ENCODE measurements at places on chromosomes 2 and 18.

DNA sequence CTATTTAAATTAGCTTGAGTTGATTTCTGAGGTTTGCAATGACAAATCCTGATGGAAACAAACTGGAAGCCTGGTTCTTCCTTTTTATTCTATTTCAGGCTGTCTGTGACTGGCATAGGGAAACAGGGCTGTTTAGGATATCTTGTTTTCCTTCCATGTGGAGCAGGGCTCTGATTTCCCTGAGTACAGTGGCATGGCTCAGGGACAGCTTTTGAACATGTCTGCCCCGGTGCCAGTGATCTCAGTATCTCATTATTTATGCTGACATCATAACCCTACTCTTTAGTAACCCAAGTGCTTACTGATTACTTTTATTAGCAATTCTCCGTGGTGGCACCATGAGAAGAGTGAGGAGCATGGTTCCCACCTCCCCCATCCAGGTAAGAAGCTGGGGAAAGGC is 720.3 kb downstream of the GALR1 start:
- no peak for DNase-seq

DNA sequence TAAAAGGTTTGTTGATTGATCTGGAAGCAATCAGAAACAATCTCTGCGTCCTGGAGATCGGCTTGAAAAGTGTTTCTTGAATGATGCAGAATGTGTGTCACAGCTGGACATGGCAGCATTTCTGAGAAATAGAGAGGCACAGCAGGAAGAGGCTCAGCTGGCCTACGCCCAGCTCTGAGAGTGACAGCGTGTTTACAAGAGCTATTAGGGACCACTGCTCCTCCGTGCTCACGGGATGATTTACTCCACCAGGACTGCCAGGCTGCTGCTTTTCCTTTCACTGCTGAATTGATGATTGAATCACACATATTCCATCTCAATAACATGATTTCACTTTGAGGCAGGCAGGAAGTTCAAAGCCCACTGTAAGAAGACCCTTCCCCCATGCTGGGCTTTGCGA is 62.8 kb downstream of the GALNT14 start:
- no peak for DNase-seq

GRCh38 chr18:9701609-9702349 is 6.3 kb upstream of the RAB31 start:
- DNase-seq, result peak; percentile 47

DNA sequence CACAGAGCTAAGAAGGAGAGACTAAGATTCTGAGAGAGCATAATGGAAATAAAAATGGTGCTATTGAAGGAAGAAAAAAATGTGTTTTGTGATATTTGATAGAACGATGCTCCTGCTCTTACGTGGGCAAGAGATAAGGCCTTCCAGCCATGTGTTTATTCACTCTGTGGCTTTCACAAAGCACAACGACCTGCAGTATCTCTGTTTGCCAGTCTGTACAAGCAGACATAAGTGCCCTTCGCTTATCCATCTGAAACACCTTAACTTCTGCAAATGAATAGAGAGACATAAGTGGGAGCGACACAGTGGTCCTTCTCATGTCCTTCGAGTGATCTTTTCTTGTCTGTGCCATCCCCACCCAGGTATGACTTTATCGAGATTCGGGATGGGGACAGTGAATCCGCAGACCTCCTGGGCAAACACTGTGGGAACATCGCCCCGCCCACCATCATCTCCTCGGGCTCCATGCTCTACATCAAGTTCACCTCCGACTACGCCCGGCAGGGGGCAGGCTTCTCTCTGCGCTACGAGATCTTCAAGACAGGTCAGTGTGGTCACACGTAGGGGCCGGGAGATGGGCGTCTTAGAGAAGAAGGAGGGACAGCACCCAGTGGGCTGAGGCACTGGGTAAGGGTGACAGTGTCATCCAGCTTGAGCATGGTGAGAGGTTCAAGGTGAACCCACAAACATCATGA is 33.7 kb downstream of the NRP2 start:
- DNase-seq, result no peak

- DNase-seq, result no peak
Measured at GRCh38 chr2:62143696-62144095, 52.2 kb upstream of the B3GNT2 start.

DNA sequence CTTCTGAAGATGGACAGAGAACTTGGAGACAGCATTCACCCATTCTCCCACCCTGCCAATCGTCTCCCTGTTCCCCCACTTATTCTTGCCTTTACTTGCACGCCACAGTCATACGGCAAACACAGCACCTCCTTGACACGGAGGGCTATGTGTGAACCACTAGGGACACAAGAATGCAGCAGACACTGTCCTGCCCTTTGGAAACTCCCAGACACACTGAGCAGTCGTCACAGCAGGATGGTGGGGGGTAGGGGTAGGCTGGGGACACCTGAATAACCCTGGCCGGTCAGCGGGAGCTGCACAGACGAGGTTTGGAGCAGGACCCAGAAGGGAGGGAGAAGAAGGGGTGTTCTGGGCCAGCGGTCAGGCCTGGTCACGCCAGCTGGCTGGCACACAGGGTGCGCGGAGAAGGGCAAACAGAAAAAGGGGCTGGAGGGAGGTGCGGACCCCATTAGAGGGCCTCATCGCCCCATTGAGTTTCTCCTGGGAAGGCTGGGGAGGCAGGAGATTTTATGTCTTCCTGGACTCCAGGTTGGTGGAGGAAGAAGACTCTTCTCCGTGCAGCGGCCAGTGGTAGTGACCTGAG is 40.0 kb upstream of the FOSL2 start:
- DNase-seq, result no peak

GRCh38 chr2:113278742-113279139 is at the start of gene PAX8:
Gene PAX8, minus strand, starts transcription at chr2:113278921. Its CDS starts 527 bp downstream, at chr2:113278394.
- DNase-seq, result no peak

- DNase-seq, result no peak
Measured at GRCh38 chr2:65016789-65017188, 27.6 kb downstream of the SLC1A4 start.

DNA sequence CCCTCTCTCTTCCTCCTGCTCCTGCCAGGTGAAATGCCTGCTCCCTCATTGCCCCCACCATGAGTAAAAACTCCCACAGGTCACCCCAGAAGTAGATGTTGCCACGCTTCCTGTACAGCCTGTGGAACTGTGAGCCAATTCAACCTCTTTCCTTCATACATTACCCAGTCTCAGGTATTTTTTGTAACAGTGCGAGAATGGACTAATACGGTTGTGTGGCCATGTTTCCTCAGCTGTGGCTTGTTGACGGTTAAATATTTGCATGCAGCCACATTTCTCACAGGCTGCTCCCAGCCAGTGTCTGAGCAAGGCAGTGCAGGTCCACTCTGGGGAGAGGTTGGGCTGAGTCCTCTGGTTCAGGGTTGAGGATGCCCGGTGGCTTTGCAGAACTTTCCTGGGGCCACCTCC is 27.8 kb upstream of the COPS8 start:
- peak; percentile 61 for DNase-seq

GRCh38 chr2:200367155-200367554 is 60.7 kb downstream of the SPATS2L start:
- no peak for DNase-seq

GRCh38 chr2:144170179-144170578 is 349.7 kb downstream of the ZEB2 start:
- DNase-seq, result no peak

GRCh38 chr2:170227507-170227947 is 49.6 kb downstream of the MYO3B start:
- peak; percentile 15 for DNase-seq
